Neural crest cell (in vitro differentiated cells): ENCODE measurements at places on chromosomes 5 and 9. TPM values are rescaled to one million over a fixed set of nuclear protein-coding genes. Genes with fewer than 3 reads are reported as not detected.

DNA sequence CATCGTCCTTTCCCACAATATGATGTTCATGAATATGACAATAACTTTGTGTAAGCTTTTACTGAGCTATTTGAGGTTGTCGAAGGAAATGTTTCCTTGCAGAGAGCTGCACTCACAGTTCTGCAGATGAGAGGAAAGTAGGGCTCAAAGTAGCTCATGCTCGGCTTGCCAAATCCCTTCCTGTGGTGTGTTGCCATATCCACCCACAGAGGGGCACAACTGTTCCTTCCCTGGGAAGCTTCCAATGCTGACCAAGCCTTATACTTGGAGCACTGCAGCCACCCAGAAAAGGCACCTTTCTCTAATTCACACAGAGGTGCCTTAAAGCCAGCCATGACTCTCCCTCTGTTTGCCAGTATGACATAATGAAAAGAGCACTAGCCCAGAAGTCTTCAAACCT lies 390.3 kb downstream of the CAAP1 start:
- H3K4me1 ChIP-seq: no peaks in the 10 kb centered on the region
- H3K27me3 ChIP-seq: peaks cover 3% of the 10 kb centered on the region
- no peak for DNase-seq
- H3K36me3 ChIP-seq: peaks cover 6% of the 10 kb centered on the region
- no peak overlapping the region for H3K27ac ChIP-seq
- H3K4me3 ChIP-seq: no peak overlapping the region

DNA sequence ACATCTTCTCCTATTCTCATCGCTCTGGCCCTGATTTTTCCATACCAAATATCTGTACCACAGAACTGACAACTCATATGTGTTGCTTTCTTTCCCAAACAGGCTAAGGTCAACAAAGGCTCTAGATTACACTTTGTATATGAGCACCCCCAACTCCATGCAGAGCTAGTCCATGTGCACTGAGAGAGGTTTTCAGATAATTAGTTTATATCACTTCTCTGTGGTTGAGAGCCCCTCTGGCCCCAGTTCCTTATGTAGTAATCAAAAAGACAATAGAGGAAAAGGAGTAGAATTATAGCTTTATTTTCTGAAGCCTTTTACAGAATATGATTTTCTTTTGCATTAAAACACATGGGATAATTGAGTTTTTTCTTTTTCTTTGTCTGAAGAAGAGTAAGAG lies 120.0 kb downstream of the TRIO start:
- H3K4me1 ChIP-seq: peaks cover 71% of the 10 kb centered on the region
- H3K27me3 ChIP-seq: no peaks in the 10 kb centered on the region
- no peak for DNase-seq
- H3K27ac ChIP-seq: no peak overlapping the region
- H3K4me3 ChIP-seq: no peak overlapping the region

The LHX3 gene
- 0.07 TPM in 1 of 2 replicates, not detected in the other for total RNA-seq

The IL3 gene
- total RNA-seq: not detected in 2 replicates

- no peaks in the 10 kb centered on the region for H3K36me3 ChIP-seq
- DNase-seq: no peak
- no peak overlapping the region for H3K4me3 ChIP-seq
- no peaks in the 10 kb centered on the region for H3K4me1 ChIP-seq
Measured at GRCh38 chr5:139912158-139912557, 116.5 kb downstream of the PSD2 start.

DNA sequence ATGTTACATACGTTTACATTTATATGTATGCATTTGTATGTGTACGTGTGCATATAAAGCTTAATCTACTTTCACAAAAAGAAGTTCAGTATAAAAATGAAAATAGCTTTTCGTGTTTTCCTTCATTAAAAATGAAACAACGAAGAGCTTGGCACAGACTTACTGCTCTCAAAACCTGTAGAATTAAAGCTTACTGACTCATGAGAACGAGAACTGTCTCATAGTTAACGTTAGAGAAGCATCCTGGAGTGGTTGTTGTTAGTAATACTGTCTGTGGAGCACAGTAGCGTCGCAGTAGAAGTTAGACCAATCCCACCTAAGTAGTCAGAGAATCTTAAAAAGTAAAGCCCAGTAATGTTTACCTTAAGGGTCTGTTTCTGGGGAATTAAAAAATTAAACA lies 1.3 kb downstream of the MAT2B start:
- H3K4me1 ChIP-seq: peaks cover 64% of the 10 kb centered on the region
- no peak overlapping the region for H3K27ac ChIP-seq
- DNase-seq: no peak
- peak overlapping the region; percentile 100 for H3K4me3 ChIP-seq

- H3K4me3 ChIP-seq: peak overlapping the region; percentile 95
- H3K4me1 ChIP-seq: peaks cover 25% of the 10 kb centered on the region
- no peak for DNase-seq
Measured at GRCh38 chr9:112332214-112332613, 1.2 kb downstream of the PTBP3 start.

The STOM gene
- 8.9 and 9.9 TPM in 2 replicates for total RNA-seq

DNA sequence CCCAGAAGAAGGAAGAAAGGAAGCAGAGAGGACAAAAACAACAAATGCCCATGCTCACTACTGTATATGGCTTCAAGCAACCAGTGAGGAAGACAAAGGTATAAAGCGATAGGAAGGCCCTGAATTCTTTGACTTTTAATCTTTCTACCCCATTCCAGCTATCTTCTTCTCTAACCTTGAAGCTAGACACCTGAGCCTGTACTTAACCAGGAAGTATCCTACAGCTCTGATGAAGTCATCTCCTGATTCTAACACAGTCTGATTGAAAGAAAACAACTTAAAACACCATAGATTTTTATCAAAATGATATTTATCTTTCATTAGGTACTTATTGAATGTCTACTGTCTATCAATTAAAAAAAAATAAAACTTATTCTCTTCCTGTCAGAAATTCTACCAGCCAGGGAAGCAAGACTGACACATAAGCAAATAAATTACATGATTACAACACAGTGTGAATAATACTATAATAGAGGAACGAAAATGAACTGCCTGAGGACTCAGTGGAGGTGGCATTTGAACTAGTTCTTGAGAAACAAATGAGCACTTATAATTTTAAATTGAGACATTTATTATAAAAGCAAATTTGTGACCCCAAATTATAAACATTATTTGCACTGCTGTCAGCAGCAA lies 123.3 kb upstream of the ELL2 start:
- H3K4me3 ChIP-seq: no peak overlapping the region
- no peak overlapping the region for H3K27ac ChIP-seq
- no peak for DNase-seq
- no peaks in the 10 kb centered on the region for H3K36me3 ChIP-seq
- H3K27me3 ChIP-seq: no peaks in the 10 kb centered on the region
- H3K4me1 ChIP-seq: peaks cover 4% of the 10 kb centered on the region

DNA sequence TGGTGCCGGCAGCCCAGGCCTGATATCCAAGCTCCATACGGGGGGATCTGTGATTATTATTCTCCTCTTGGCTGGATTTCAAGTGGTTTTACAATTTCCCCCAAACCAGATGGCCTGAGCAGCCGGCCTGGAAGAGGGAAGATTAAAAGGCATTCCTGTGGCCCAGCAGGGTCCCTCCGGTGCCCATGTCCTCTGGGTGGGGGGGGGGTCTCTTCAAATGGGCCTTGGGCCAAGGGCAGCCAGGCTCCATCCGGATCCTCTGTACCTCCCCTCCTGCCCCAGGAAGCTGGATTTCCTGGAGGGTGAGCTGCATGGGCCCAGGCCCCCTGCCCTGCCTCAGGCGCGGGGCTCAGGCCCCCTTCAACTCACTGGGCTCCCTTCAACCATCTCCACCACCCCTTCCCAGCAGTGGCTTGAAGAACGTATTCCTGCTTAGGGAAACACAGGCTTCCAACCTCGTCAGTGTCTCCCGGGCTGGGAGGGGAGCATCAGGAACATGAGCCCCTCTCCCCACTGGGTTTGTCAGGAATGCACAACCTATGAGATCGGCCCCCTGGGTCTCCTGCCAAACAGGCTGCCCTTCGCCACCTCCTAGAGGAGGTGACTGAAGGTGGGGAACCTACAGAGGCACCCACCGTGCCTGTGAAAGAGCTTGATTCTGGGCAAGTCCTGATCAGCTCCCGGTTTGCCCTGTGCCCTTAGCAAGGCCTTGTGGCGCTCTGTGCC lies 62.9 kb upstream of the ORM1 start:
- H3K4me1 ChIP-seq: peaks cover 3% of the 10 kb centered on the region
- H3K36me3 ChIP-seq: no peaks in the 10 kb centered on the region
- no peaks in the 10 kb centered on the region for H3K27me3 ChIP-seq
- DNase-seq: no peak
- H3K4me3 ChIP-seq: no peak overlapping the region

DNA sequence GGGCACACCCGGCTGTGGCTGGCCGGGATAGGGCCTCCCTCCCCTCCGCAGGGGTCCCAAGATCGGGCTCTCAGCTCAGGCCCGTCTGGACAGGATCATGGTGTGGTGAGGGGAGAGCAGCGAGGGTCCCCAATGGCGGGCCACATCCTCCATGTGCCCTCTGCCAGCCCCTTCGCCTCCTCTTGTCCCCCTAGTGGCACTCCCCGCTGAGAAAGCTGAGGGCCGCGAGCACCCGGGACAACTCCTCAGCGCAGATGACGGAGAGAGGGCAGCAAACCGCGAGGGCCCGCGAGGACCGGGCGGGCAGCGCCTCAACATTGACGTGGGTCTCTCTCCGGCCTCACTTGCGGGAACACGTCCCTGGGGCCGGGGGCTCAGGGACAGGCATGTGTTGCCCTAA lies 24.6 kb downstream of the NKD2 start:
- H3K27me3 ChIP-seq: no peaks in the 10 kb centered on the region
- no peak overlapping the region for H3K4me3 ChIP-seq
- no peaks in the 10 kb centered on the region for H3K4me1 ChIP-seq
- no peak overlapping the region for H3K27ac ChIP-seq

- DNase-seq: no peak
- no peaks in the 10 kb centered on the region for H3K27me3 ChIP-seq
- H3K27ac ChIP-seq: no peak overlapping the region
- H3K4me1 ChIP-seq: peaks cover 15% of the 10 kb centered on the region
Measured at GRCh38 chr9:123471843-123472570, 116.0 kb downstream of the CRB2 start.

The CYLC2 gene
- not detected in 2 replicates for total RNA-seq

- H3K27ac ChIP-seq: no peak overlapping the region
- peaks cover 3% of the 10 kb centered on the region for H3K36me3 ChIP-seq
- no peaks in the 10 kb centered on the region for H3K27me3 ChIP-seq
- H3K4me3 ChIP-seq: no peak overlapping the region
- no peak for DNase-seq
- H3K4me1 ChIP-seq: peaks cover 22% of the 10 kb centered on the region
Measured at GRCh38 chr5:102762562-102763227, 7.6 kb downstream of the PAM start.

DNA sequence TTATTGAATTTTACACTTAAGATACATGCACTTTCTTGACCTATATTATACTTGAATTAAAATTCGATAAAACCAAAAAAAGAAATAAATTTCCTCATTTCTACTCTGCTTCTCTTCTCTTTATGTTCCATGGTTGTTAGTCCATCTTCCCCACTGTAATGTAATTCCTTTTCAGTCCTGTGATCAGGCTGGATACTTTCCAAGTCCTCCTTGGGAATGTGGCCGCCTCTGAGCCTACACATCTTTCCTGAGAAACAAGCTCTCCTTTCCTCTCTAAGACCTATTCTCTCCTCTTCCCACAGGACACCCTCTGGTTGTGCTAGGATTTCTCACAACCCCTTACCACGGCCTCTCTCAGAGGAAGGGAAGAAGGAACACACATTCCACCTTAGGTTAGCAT lies 285.1 kb downstream of the DNAH5 start:
- no peaks in the 10 kb centered on the region for H3K4me1 ChIP-seq
- H3K27me3 ChIP-seq: no peaks in the 10 kb centered on the region
- no peak for DNase-seq
- H3K27ac ChIP-seq: no peak overlapping the region
